ENCODE measurements at places on chromosomes 7 and 10.

DNA sequence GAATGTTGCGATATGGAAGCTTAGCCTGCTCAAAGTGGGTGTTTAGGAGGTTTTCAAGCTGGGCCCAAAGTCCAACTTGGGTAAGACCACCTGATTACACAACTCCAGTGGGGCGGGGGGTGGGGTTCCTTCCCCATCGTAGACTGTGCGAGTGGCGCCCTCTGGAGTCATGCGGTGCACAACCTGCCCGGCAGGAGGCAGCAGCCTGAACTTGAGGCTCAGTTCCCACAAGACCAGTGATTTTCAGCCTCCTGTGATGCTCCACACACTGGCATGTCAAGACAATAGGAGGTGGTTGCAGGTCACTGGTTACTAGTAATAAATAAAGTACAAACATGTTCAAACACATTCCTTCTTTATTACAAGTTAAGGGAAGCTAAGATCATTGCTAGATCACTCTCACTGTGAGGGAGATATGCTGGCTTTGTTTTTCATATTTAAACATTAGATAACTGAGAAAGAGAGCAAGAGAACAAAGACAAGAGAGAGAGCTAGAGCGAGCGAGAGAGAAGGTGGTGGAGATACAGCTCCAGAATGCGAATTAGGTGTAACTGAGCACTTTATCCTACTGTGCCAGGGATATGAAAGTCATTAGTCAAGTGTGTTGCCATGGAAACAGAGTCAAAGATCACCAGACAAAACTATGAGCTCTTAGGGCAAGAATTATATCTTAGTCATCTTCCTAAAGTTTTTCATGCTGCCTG lies 97.4 kb upstream of the BMPER start:
- no peak for DNase-seq

GRCh38 chr10:121041906-121042305 lies 190.7 kb downstream of the WDR11 start:
- no peak for DNase-seq

DNA sequence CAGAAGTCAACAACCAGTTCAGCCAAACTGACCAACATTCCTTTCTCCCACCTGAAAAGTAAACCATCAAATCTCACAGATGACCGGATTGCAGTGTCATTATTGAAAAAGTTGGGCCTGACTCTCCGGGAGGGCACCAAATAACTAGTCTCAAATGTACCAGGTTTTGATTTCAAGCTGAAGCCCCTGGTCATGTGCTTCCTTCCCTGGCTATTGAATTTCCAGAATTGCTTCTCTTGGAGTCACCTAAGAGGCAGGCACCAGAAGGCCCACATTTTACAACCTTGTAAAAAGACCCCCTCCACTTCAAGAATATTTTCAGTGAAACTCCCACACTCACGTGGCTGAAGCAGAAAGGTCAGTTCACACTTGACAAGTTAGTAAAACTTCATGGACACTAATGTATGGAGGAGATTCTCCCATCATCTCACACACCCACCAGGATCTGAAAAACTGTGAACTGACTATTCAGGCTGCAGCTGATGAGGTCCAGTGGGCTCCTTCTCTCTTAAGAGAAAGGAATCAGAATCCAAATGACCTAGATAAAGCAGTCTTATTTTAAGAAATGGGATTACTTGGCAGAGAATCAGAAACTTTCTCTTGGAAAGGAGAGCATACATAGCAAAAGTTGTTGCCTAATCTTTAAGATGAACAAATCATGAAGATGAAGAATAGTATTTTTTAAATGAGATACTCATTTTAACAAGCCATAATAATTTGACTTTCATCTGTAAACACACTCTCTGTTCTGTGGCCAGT lies 53.6 kb downstream of the DLD start:
- no peak for DNase-seq

DNA sequence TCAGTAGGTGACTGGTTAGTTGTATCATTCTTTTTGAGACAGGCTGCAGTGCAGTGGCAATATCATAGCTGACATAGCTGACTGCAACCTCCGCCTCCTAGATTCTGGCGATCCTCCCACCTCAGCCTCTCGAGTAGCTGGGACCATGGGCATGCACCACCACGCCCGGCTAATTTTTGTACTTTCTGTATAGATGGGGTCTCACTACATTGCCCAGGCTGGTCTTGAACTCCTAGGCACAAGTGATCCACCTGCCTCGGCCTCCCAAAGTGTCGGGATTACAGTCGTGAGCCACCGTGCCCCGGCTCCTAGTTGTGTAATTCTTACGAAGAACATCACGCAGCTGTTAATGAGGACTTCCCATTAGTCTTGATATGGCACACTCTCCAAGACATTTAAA lies 123.4 kb upstream of the VKORC1L1 start:
- no peak for DNase-seq

DNA sequence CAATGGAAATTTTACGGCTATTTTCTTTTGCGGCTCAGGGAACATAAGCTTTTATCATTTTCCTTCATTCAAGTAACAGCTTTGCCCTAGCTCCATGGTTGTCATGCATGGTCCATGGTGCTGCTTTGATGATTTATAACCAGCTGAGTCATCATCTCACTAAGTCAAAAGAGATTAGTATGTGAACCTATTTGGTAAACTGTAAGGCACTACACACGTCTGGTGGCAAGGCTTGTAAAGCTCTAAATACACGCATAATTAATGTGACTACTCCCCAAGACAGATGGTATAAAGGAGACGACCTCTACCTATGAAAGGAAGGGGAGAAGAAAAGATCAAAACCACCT lies 340.2 kb downstream of the KCNMA1 start:
- no peak for DNase-seq

DNA sequence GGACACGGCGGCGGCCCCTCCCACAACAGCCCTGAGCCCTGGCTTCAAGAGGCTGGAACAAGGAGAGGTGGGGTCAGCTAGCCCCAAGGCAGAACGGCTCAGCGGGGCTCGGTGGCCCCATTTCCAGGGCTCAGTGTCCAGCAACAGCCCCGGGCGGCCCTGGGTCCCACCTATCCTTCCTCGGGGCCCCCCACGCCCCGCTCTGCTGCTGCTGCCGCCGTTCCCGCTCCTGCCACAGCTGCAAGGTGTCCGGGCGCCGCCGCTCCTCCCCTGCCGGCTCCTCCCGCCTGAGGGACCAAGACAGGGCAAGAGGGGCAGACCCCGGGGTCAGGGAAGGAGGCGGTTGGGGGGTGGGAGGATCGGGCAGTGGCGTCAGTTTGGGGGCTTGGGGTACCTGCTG lies 3.4 kb upstream of the SAP25 start:
- no peak for DNase-seq

DNA sequence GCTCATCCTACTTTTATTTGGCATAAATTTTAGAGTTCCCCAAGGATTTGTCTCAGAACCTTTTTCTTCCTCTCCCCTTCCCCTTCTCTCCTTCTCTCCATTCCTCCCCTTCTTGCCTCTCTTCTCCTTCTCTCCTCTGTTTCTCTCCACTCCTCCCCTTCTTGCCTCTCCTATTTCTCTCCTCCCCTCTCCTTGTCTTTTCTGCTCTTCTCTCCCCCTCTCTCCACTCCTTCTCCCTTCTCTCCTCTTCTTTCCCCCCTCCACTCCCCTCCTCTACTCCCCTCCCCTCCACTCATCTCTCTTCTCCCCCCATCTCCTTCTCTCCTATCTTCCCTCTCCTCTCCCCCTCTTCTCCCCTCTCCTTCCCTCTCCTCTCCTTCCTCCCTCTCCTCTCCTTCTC lies 142.7 kb downstream of the CCDC71L start:
- no peak for DNase-seq

- no peak for DNase-seq
Measured at GRCh38 chr10:50508315-50509051, 115.3 kb downstream of the SGMS1 start.

DNA sequence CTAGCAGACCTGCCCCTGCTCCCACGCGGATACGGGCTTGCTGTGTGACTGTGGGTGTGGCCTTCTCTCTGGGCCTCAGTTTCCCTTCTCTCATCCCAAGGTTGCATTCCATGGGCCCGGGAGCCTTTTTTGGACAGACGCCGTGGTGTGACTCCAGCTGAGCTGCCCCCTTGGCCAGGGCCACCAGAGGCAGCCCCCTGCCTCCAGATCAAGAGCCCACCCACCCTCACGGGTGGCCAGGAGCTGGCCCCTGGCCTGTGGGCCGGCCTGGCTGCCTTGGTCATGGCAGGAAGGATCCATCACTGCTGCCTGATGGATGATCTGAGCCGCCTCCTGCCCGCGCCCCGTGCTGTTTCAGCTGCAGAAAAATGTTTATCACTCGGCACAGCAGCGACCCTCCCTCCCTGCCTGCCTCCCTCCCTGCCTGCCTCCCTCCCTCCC lies 27.8 kb upstream of the ELFN1 start:
- DNase-seq, result no peak

- no peak for DNase-seq
Measured at GRCh38 chr10:94549221-94549620, 3.6 kb downstream of the HELLS start.

- DNase-seq, result no peak
Measured at GRCh38 chr10:32409741-32410140, 36.2 kb upstream of the CCDC7 start.
